ENCODE measurements at places on chromosomes 2 and 18.

DNA sequence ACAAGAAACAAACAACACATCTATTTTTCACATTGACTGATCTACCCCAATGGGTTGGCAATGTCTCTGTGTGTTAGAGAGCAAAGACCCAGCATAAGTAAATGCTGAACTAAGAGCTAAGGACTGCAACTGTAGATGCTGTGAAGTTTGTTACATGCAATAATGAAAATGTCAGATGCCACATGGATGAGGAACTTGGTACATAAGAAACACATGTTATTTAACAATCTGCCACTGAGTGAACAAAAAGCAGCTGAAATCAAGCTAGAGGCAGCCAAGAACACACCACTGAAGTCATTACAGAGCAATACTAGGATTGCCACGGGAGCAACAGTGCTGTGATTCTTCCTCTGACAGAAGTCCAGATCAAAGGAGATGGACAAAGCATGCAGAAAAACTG lies 389.4 kb downstream of the CDH2 start:
- no peak for DNase-seq

GRCh38 chr18:73270920-73271634 lies 403.3 kb upstream of the NETO1 start:
- no peak for DNase-seq

DNA sequence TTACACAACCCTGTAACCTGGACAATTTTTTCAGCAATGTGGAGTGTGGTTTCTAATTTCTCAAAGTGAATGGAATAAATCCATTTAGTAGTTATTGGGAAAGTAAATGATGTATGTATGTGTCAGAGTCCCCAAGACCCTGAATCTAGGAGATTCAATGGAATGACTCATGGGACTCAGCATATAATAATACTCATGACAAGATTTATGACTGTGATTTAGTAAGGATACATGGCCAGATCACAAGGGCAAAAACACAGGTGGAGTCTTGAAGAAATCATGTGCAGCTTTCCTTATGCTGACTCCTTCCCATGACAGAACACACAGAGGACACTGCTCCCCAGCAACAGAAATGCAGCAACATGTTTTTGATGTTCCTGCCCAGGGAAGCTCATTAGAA lies 1877.7 kb upstream of the LRRTM1 start:
- no peak for DNase-seq

GRCh38 chr2:162888652-162889051 lies 50.1 kb upstream of the KCNH7 start:
- no peak for DNase-seq

DNA sequence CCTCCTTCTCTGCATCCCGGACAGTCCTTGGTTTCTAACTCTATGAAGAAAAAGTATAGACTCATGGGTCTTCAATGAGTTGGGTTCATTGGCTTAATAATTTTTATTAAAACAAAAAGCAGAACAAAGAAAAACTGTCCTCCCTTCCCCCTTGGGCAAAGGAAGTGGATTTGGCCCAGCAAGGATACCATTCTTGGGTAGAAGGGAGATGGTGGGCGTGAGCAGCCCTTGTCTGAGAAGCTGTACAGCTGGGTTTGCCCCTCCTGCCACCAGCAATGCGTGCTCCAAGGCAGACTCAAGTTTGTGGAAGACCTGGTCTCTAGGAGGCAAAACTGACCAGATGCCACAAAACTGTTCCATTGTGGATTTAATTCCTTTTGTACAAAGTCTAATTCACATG lies 12.7 kb downstream of the PCARE start:
- no peak for DNase-seq

GRCh38 chr2:237806334-237806733 lies 7.8 kb downstream of the RBM44 start:
- no peak for DNase-seq

DNA sequence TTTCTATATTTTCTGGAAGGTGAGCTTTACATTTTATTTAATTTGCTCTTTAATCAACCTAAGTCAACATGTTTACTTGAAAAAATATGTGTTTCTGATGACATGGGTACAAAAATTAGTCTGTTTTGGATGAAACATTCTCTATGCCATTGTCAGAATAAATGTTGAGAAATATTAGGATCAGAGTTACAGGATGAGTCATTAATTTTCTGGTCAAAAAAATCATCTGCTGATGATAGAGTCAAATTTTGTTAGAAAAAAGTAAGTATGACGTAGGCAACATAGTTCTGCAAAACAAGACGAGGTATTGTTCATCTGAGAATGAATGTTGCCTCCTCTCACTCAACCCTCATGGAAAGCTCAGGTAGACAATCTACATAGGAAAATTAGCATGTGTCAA lies 107.6 kb upstream of the CAVIN2 start:
- DNase-seq, result no peak

- no peak for DNase-seq
Measured at GRCh38 chr2:26245810-26246209, 1.1 kb downstream of the HADHB start.

- DNase-seq, result no peak
Measured at GRCh38 chr2:99818842-99819241, 323.5 kb downstream of the AFF3 start.

DNA sequence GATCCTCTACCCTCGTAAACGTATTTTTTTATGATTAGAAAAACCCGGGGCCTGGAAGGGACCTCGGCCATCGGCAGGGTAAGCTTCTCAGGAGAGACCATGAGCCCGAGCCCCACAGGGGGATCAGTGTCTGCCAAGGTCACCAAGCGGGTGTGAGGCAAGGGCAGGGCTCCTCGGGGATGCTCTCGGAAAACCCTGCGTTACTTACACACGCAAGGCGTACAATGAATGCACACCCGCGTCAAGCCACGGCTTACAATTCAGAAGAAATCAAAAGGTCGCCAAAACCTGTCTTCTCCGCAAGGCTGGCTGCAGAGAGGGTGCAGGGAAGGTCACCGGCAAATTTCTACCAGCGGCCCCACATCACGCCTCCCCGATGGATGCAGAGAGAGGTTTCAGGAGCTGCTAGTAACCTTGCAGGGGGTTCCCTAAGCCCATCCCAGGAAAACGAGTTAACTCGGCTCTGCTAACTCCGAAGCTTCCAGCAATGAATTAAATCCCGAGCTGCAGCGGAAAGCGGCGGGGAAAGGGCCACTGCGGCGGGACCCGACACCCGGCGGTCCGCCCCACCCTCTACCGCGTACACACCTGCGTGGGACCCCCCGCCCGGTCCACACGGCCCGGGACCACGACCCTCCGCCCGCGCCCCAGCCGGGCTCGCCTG lies 638 bp downstream of the ST3GAL5 start:
- peak; percentile 22 for DNase-seq

- no peak for DNase-seq
Measured at GRCh38 chr2:199668645-199669044, 182.3 kb downstream of the FTCDNL1 start.

- peak; percentile 43 for DNase-seq
Measured at GRCh38 chr18:12271376-12272235, 17.4 kb downstream of the CIDEA start.

DNA sequence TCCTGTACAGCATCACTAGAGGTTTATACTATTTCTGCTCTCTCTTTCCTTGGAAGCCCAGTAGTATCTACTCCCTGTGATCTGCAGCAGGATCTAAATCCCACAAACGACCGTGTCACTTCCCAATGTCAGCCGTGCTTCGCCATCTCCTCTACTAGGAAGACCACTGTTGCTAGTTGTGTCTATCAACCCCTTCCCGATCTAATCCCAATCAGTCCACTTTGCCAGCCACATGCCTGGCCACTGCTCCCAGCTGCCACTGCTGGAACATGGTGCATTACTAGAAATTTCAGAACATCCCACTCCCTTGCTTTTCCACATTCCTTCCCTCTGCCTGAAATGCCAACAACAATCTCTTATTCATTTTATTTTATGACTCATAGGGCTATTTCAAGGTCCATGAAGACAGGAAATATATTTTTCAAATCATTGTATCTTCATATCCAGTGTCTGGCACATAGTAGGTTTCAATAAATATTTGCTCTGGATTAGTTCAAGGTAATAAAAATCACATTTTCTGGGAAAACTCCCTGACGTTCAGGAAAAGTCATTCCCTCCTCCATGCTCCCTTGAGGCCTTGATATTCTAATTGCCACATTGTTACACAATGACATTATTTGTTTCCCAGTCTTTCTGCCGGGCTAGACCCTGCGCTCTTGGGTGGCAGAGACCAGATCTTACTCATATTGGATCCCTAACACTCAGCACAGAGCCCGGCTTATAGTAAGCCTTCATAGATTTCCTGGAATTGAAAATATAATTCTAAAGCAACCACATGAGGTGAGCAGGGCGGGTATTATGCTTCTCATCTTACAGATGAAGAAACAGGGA lies 2.1 kb upstream of the TRIB2 start:
- DNase-seq, result no peak

GRCh38 chr18:39805218-39805617 lies 2149.8 kb upstream of the PIK3C3 start:
- no peak for DNase-seq

GRCh38 chr2:60533101-60534051 lies 20.1 kb downstream of the BCL11A start:
- no peak for DNase-seq

DNA sequence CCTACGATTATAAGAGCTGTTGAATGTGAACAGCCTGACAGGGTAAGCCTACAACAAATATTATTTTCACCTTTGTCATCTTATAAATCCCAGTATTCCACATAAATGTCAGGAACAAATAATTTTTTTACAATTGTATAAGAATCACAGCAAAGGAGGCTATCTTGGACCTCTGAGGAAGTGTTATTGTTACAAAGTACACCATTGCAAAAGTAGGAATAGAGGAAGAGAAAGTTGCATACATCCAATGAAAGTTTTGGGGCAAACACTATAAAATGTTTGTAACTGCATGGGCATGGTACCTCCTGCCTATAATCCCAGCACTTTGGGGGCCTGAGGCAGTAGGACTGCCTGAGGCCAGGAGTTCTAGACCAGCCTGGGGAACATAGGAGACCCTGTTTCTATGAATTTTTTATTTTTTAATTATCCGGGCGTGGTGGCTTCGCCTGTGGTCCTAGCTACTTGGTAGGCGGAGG lies 715 bp upstream of the MEMO1 start:
- DNase-seq, result no peak

DNA sequence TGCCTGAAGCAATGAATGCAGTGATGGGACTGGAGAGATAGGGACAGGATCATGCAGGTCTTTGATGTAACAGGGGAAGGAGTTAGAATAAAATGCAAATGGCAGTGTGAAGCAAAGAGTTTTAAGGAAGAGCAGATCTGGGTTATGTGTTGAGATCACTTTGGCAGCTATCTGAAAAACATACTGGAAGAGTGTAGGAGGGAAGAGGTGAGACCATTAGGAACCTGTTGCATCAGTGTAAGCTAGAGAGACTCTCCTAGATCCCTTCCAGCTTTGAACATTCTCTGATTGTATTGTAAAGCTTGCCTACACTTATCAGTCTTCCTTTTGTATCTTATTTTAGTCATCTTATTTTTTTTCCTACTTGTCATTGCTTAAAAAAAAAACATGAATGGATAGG lies 10.5 kb downstream of the ACVR2A start:
- DNase-seq, result no peak

DNA sequence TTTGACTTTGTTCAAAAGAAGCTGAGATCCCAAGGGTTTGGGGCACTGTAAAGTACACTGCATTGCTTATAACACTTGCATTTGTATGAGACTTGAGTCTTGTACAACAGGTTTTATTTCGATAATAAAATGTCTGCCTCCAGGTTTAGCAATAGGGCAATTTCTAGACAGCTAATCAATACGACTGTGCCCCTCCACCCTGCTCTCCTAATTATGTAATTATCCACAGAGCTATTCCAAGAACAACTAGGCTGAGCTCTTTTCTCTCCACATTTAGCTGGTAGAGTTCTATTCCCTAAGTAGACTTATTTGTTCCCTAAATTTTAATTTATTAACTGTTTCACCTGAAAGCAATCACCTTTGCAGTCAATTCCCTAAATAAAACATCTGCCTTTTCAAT lies 52.9 kb upstream of the LINC00305 start:
- DNase-seq, result no peak

DNA sequence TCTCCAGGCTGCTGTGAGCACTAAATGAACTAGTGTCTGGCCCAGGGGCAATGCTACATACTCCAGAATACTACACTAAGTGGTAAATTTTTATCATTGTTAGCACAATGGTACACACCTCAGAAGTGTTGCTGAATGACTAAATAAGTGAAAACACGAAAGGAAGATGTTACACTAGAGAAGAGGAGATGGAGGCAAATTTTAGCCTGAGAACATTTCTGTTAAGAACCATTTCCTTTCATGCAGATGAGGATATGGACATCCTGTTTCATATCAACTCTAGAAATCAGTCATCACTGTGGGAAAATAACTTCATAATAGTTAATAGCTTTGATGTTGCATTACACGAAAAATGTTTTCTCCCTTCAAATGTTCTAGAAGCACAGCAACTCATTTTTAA lies 117.6 kb upstream of the STK17B start:
- DNase-seq, result no peak

GRCh38 chr18:25736516-25736915 lies 353.9 kb downstream of the SS18 start:
- no peak for DNase-seq

- DNase-seq, result no peak
Measured at GRCh38 chr2:179237209-179237946, 27.3 kb downstream of the SESTD1 start.

GRCh38 chr2:60602828-60603532 lies 49.5 kb upstream of the BCL11A start:
- no peak for DNase-seq

GRCh38 chr18:805755-806110 lies 6.3 kb downstream of the YES1 start:
- DNase-seq, result no peak

GRCh38 chr2:61677942-61678341 lies 139.8 kb upstream of the XPO1 start:
- DNase-seq, result no peak

DNA sequence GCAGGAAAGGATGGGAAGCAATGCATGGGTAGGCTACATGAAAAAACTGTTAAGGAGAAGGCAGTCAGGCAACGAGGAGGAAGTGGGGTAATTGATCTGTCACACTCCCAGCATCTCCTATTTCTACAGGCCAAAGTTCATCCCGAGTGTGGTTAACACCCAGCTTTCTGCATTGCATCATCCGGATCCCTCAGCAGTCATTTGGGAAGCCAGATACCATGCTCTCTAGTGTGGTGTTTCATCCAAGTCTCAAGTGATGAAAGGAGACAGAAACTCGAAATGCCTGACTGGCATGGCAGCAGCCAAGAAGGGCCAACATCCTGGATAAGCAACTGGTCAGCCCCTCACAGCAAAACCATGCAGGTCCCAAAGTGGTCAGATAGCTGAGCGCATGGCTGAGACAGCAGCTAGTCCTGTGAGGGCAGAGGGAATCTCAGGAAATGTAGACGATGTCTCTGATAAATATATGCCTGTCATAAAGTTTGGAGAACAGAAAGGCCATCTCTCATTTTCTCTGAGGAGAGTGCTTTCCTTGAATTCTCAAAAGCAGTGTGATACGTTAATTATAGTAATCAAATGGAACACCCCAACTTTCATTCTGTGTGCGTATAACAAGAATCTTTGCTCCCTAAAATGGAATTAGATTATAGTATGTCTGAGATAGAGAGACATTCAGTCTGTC lies 24.8 kb upstream of the HNRNPA3 start:
- DNase-seq, result no peak
